Activated CD4-positive, alpha-beta T cell treated with anti-CD3 and anti-CD28 coated beads for 24 hours (primary cell): ENCODE measurements at places on chromosomes 7 and 10.
A peak's percentile ranks its signal among the peaks of the same experiment; 100 is the strongest.

DNA sequence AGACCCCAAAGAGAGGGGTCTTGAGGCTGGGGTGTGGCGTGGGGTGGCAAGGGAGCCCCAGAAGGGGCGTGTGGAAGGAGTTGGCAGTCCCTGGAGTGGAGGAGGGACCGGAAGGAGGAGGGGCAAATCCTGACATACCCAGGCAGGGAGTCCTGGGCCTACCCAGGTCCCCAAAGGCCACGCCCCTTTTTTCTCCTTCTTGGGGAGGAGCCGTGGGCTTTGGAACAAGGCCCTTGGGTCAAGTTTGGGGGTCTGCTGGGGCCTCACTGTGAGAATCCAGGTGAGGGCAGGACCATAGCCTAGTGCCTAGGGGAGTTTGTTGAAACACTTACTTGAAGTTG, 1.2 kb upstream of the SMARCD3 start:
- DNase-seq: no peak

DNA sequence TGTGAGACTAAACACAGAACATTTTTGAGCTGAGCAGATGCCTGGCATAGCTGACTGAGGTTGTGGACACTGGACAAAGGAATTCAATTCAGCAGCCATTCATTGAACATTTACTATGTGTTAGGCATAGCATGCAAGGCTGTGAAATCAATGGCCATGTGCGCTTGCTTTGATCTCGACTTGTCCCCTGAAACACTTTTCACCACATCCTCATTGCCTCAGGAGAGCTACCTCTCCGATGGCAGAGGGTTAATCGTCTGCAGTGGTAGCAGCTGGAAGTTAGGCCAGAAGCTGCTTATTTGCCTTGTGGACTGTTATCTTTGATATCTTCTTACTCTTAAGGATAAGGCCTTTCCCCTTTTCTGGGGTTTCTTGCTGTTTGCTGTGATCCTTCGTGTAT, 297.8 kb downstream of the AUTS2 start:
- no peak for DNase-seq

DNA sequence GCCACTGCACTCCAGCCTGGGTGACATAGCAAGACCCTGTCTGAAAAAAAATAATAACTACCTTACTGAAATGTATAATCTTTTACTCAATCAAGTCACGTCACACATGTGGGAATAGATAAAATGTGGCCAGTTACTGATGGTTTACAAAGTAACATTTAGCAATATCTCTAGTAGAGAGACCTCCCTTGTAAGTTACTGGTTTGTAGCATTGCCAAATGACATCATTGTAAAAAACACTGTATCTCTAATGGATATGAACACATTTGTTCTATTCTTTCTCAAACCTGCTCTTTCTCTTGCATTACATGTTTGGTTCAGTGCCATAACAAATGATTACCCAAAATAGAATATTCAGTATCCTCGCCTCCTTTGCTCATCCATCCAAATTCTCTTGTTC, 18.8 kb downstream of the TET1 start:
- DNase-seq: no peak

- DNase-seq: no peak
Observed at GRCh38 chr10:70958396-70958795, 70.0 kb upstream of the PCBD1 start.

- no peak for DNase-seq
Observed at GRCh38 chr10:31659665-31660064, 269.0 kb downstream of the ARHGAP12 start.

- peak; percentile 67 for DNase-seq
Observed at GRCh38 chr7:154953006-154953684, 49.8 kb downstream of the PAXIP1 start.

GRCh38 chr10:22049635-22050034, 46.1 kb upstream of the DNAJC1 start:
- no peak for DNase-seq

GRCh38 chr10:91418416-91418815, 8.3 kb downstream of the HECTD2 start:
- no peak for DNase-seq

- no peak for DNase-seq
Observed at GRCh38 chr10:11042357-11042756, 24.7 kb downstream of the CELF2 start.

DNA sequence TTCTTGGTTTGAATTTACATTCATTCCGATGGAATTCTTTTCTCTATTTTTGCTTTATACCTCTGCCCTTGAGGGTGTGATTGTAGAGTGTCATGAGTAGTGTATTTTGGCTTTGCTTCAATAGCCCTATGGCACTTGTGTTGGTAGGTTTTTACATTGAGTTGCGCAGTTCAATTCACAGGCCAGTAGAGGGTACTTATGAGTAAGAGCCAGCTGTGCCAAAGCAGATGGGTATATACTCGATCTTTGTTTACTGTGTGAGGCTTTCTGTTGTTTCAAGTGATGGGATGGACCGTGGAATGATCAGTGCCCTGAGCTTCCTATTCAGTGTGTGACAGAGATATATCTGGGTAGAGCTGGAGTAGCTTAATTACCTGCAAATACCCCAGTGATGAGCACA, 4.3 kb upstream of the AKR1C3 start:
- DNase-seq: no peak

DNA sequence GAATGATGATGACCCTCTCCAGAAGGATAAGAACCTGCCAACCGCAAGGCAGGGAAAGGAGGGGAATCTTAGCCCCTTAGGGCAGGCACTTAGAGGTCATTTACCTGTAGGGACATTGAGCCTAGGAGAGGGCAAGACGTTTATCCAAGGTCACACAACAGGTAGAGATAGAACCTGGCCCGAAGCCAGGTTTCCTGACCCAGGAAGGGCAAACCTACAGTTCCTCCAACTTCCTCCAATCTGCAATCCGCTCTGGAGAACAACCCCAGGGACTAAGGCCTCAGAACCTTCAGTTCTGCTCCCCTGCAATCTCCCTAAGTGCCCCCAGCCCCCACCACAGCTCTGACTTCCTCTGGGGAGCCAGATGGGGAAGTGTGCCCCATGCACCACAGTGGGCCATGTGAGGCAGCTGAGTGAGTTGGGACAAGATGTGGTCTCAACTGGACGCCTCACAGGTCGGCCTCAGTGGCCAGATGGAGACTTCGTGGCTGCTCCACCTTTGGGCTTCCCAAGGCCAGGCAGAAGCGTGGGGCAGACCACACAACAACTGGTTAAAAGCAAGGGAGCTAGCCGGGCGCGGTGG, 1.4 kb upstream of the PSAP start:
- no peak for DNase-seq

- no peak for DNase-seq
Observed at GRCh38 chr7:157964521-157964920, 623.1 kb downstream of the PTPRN2 start.

DNA sequence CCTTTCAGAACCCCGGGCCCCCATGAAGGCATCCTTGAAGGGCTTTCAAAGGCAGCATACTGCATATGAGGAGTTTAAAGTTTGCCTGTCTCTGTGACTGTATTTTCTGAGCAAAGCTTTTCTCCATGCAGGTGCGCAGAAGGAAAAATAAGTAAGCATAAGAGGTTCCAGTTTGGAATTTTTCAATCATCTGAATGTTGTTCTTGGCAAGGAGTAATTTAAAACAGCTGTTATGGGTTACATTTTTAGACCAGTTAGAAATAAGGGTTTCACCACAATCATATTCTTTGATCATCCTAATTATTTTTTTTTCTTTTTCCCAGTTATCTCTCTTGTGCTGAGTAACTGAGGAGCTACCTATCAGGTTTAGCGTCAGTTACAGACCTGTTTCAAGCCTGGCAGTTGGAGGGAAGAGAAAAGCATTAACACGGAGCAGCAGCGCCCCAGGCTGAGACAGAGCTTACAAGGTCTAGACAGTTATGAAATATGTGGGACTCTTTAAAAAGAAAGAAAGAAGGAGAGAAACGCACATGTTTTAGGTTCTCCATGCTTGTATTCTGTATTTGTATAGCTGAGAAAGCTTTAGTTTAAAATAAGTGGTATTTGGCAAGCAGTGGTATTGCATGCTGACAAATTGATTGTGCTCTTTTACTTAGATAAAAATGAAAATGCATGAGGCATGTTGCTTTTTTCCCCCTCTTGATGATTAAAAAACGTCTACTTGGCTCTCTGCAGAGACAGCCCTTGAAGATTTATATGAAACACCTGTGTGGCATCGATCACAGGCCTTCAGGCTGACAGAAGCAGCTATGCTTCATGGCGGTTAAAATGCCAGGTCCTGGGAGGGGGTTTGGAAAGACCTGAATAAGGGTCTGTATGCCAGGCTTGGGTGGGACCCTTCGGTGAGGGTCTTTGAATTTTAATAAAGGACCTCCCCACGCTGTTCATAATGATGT, 157.6 kb downstream of the GRK5 start:
- no peak for DNase-seq

- DNase-seq: no peak
Observed at GRCh38 chr7:113408999-113409398, 290.6 kb upstream of the SMIM30 start.

- DNase-seq: no peak
Observed at GRCh38 chr10:86269332-86269731, 97.3 kb downstream of the GRID1 start.

DNA sequence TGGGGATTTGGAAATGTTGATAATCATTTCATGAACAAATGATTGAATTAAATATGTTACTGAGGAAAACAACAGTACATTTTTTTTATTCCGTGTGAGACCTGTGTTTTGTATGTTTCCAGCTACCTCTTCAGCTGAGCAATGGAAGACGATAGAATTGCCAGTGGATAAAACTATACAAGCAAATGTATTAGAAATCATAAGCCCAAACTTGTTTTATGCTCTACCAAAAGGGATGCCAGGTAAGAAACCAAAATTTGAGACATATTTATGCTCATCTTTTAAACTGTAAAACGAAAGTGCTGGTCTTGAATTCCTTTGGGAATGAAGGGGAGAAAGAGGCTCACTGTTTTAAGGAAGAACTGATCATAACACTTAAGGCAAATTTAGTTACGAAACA, 17.8 kb upstream of the VWA2 start:
- DNase-seq: no peak

- no peak for DNase-seq
Observed at GRCh38 chr7:151759591-151760042, 117.3 kb downstream of the PRKAG2 start.

- DNase-seq: no peak
Observed at GRCh38 chr10:125455431-125455830, 227.5 kb downstream of the TEX36 start.

GRCh38 chr7:157634401-157635147, 297.8 kb downstream of the DNAJB6 start:
- DNase-seq: no peak

DNA sequence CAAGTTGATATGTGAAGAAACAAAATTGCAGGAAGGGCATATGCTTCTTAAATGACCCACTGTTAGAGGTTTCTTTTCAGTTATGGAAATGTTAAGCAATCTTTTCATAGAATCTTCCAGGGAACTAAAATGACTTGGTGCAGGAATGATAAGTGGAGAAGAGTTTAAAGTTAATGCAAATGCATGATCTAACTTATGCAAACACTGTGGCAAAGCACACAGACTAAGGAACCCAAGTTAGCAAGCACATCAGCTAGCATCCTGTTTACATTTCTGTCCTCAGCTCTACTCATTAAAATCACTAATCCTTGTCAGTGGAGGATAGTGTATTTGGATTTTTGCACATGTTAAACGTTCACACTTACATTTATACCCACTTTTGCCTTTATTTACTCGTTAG, 9.3 kb downstream of the CLCN1 start:
- no peak for DNase-seq

DNA sequence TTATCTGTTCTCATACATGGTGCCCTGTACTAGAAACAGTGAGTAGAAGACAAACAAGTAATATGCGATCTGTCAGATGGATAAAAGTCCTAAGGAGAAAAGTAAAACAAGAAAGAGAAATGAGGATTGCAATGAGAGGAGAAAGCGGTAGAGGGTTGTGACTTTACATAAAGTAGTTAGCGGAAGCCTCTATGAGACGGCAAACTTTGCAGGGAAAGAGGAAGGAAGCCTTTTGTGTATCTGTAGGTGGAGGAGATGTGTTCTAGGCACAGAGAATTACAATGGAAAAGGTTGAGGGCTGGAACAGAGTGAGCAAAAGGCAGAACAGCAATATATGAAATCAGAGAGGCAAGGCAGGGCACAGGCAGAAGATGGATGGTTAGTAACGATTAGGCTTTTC, 150.4 kb upstream of the SEMA3E start:
- no peak for DNase-seq

DNA sequence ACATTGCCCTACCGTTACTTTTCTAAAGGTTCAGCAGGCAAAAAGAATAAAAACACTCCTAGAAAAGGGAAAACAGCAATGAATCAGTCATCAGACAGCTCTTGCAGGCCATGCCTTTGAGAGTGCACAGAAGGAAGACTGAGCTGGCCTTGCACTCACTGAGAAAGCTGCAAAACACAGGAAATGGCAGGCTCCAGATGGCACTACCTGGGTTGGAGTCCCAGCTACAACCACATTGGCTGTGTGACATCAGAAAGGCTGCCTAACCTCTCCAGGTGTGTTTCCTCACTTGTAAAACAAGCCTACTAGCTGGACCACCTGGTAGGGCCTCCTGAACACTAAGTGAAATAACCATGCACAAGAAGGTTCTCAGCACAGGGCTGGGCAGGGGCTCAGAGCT, 113.7 kb downstream of the SFMBT2 start:
- no peak for DNase-seq

GRCh38 chr10:96618653-96619052, 31.8 kb upstream of the TM9SF3 start:
- no peak for DNase-seq

GRCh38 chr7:150992051-150992640, 1.3 kb downstream of the NOS3 start:
- no peak for DNase-seq

DNA sequence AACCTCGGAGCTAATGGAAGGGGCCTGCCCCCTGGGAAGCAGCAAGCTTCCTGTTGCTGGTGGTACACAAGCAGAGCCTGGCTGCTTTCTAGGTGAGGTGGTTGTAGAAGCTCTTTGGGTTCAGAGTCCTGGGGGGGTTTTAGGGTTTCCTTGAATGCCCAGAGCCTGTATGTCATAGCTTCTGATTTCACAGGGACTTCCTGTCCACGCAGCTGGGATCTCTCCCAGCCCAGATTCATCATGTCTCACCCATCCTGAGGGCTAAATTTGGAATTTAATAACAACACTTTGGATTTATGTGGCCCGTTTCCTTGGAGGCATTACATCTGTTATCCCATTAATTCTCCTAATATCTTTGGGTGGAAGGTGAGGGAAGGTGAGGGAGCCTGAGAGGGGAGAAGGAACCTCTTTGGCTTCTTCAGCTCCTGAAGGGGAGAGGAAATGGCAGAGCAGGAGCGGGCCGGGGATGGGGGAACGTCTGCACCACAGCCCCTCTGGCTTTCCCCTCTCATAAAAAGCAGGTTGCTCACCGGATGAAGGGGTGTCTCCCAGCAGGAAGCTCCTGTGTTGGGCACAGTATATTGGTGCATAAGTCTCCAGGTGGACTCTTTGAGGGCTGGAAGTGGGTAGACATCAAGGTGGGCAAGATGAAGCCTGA, 19.7 kb downstream of the RPS24 start:
- DNase-seq: no peak
